ENCODE measurements at places on chromosomes 6 and 20.

GRCh38 chr6:25640446-25640845 is 11.6 kb upstream of the SCGN start:
- no peak for DNase-seq

DNA sequence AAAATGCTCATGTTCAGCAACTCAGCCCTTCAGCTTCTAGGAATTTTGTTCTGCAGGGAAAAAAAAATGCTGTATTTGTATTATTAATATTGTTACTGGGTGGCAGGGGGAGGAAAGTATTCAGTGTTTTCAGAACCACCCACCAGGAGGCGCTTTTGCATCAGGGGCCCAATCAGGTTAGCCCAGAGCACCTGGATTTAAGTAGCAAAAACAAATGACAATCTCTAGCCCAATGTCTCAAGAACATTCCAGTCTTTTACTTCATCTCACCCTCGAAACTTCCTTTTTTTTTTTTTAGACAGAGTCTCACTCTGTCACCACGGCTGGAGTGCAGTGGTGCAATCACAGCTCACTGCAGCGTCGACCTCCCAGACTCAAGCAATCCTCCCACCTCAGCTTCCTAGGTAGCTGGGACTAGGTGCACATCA is 635 bp upstream of the C20orf203 start:
- DNase-seq, result no peak

- no peak for DNase-seq
Measured at GRCh38 chr20:43658069-43658722, 8.7 kb upstream of the MYBL2 start.

- DNase-seq, result no peak
Measured at GRCh38 chr6:74932232-74932888, 273.5 kb downstream of the COL12A1 start.

DNA sequence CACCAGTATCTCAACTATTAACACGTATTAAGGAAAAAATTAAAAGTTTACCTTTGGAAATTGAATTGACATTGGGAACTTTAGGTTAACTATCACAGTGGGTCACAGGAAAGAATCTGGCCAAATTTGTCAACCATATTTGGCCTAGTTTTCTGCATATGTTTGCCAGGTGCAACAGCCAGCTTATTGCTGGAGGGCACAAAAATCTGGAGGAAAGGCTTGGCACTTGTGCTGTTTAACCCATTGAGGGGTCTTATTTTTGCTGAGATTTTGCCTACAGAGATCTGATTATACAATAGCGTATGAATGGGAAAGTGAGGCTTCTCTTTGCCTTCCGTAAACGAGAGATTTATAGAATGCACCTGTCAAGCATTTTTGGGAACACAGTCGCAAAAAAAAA is 190.4 kb downstream of the PRL start:
- no peak for DNase-seq

- DNase-seq, result no peak
Measured at GRCh38 chr20:20103486-20103885, 51.2 kb downstream of the CFAP61 start.

- no peak for DNase-seq
Measured at GRCh38 chr20:58874469-58874868, 22.0 kb downstream of the GNAS start.

DNA sequence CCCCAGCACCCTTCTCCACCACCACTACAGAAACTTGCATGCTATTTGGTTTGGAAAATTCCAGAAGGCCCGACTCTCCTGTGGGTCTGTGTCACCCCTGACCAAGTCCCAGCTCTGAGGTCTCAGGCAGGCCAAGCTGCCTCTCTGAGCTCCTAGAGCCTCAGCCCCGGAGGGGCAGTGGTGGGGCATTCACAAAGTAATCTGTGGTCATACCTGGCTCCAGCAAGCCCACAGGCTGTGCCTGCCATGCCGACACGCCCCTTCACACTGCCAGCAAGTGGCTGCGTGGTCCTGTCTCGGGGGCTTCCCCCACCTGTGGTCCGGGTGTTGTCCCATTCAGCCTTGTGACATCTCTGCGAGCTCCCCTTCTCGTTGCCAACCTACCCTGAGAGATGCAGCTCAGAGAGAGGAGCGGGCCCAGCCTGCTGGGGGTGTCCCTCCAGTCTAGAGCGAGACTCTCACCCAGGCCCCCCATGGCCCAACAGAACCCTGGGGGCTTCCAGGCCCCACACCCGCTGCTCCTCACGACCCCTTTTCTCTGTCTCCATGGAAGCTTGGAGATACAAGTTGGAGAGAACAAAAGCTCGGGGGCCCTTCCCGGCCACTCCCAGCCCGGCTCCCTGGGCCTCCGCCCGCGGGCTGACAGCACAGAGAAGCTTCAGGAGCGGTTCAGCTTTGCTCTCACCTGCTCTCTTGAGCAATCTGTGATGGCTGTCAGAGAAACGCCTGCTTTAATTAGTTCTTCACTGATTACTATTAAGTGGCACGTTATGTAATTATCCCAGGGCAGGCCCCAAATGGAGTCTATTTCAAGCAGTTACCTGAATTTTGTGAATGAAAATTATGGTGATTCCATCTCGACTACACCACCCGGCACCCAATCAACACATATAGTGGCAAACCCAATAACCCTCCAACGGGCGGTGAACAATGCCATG is 147.7 kb upstream of the PHACTR3 start:
- no peak for DNase-seq

DNA sequence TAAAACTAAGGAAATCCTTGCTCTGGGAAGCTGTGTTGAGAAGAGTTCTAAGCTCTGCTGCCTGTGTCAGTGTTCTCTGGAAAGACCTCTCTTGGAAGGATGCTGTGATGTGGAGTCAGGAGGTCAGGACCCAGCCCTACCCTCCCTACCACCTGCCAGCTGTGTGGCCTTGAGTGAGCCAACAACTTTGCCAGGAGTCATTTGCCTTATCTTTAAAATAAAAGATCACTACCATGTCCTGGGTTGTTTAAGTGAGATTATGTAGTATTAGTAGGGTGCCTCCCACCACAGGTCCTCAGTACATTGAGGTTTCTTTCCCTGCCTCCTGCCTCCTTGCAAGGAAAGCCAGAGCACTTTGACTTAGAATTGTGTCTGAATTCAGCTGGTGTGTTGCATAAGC is 64.9 kb downstream of the FOXO3 start:
- DNase-seq, result no peak

Data from T1000 (cell line).